ENCODE measurements at places on chromosomes 6 and 20.

- no peak for DNase-seq
Observed at GRCh38 chr6:137349856-137350830, 131.0 kb upstream of the IFNGR1 start.

DNA sequence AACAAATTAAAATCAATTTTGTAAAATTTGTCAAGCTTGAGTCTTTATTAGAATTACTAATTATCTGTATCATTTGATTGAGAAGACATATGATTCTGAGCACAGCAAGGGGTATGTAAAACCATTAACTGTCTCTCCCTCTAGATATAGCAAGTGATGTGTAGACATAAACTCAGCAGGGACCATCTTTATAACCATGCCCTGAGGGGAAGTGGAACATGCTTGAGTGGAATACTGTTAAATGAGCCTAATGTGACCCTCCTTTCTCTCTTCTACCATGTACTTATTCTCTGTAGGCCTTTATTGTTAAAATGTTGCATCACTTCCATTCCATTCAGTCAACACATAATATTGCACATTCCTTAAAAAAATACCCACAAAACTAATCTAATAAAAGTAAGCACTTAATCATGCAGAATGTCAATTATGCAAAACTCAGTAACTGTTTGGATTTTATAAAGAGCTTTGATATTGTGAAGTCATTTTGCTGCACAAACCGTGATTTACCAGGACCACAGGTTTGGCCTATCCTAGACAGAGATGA lies 896.6 kb upstream of the MANEA start:
- no peak for DNase-seq

DNA sequence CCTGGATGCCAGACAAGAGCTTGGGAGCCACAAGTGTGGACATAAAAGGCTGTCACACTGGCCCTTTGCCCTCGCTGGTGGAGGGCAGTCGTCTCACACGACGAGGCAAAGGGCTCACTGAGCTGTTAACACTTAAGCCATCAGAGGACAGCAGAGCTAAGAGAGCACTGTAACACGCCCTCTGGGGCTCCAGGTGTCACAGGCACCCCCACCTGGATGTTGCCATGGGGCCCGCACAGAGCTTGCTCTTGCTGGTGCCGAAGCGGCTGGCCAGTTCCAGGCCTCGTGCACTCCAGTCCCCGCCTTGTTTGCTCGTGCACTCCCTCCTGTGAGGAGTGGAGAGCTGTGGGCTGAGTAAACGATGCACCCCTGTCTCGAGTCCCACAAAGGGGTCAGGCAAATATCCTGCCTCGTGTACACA lies 37.4 kb downstream of the SLC35D3 start:
- no peak for DNase-seq

GRCh38 chr20:57711311-57711712 lies 1.5 kb upstream of the PMEPA1 start:
- peak; percentile 28 for DNase-seq

GRCh38 chr6:102126488-102126887 lies 733.0 kb downstream of the GRIK2 start:
- no peak for DNase-seq

- DNase-seq, result no peak
Observed at GRCh38 chr6:166866839-166867637, 89.3 kb downstream of the RNASET2 start.

DNA sequence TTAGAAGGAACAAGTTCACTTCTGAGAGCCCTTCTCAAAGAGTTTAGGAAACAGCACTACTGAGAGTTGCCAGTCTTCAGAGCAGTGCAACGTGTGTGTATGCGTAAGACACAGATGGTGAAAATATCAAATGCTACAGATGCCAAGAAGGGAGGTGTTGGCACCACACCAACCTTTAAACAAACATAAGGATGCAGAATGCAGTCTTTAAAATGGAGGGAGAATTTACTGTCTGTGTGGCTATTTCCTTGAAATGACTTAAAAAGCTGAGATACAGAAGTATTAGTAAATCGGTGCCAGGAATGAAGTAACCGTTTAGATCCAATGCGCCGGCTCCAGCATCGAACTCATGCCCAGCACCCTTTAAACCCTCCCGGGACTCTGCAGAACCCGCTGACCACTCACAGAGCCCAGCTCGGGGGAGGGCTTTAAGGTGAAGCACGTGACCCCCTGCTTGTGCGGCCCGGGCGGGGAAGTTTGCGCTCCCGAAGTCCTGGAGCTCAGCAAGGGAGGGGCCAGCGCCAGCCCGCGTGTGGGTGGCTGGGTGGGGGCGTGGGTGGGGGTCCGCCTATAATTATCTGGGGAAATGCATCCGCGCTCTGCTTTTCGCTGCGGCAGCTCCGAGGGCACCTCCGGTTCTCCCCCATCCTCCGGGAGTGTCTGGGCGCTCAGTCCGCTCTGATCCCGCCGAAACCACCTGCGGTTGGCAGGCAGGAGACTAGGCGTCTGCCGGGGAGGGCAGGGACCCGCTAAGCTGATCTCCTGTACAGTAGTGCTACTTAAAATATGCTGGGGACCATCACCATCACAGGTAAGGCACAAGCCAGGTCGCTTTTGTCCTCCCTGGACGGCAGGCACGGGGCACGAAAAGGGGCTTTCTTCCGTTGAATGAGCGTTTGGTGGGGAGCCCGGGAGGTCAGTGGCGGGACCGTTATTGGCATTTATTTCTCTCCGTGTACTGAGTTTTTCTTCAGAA lies 66.0 kb downstream of the ZBTB2 start:
- peak; percentile 66 for DNase-seq

- DNase-seq, result no peak
Observed at GRCh38 chr6:149830731-149831307, 33.3 kb downstream of the LRP11 start.

GRCh38 chr6:21859193-21859735 lies 265.7 kb downstream of the SOX4 start:
- no peak for DNase-seq

DNA sequence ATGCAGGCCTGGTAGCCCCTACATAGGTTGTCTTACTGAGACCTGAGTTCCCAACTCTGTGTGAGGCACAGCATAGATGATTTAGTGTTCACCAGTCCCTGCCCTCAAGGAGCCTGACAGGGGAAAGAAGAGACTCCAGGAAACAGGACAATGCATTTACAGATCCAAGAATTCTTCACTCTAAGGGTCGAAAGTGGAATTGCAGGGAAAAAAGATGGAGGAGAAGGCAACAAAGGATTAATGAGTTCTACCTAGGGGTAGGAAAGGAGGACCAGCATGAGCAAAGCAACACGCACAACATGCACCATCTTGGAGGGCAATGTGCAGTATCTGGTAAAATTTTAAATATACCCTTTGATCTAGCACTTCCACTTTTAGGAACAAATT lies 5.9 kb downstream of the SPAG4 start:
- no peak for DNase-seq

- DNase-seq, result no peak
Observed at GRCh38 chr20:35967979-35968640, at the start of gene CNBD2. CNBD2 (plus strand) TSS chr20:35968590; CDS start chr20:35968763, 173 bp downstream.
